ENCODE measurements at places on chromosomes 11 and 22.

- DNase-seq: no peak
These were observed 34.6 kb upstream of the GNAZ start for GRCh38 chr22:23035557-23036277.

DNA sequence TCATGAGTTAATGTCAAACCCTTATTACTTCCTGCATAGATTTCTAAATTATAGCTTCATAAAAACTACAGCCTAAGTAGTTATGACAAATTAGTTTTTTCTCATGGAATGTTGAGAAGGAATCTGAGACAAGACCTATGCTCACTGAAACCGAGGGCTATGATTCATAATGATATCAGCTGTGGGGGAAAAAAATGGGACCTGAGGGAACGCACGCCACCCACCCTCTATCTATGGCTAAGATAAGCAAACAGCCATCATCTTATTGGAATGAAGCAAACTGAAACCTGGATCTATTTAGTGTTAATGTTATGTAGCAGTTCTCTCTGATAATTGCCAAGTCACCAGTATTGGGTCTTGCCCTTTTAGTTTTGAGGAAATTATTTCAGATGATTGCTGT lies 906.9 kb upstream of the RAG2 start:
- peak; percentile 80 for DNase-seq

DNA sequence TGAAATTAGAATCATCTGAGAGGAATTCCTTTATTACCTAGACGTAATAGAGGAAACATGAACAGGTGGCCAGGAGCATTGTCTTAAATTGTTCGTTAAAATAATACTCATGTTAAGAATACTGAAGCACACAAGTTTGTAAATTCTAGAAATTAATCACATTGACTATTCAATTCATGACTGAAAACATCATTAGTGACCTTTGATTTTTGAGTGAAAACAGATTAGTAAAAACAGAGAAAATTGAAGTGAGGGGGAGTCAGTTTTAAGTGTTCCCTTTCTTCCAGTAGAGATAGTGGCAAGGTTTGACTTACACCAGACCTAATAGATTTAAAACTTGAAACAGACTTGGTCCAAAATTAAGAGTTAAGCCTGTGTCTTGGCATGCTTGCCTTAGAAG lies 1.4 kb downstream of the ZFP91 start:
- DNase-seq: no peak

- no peak for DNase-seq
These were observed 452.3 kb downstream of the RAB38 start for GRCh38 chr11:87722756-87723565.

GRCh38 chr11:121572571-121573059 lies 119.8 kb upstream of the SORL1-AS1 start:
- DNase-seq: no peak

GRCh38 chr11:83827940-83828554 lies 541.9 kb upstream of the CCDC90B start:
- DNase-seq: peak; percentile 42

DNA sequence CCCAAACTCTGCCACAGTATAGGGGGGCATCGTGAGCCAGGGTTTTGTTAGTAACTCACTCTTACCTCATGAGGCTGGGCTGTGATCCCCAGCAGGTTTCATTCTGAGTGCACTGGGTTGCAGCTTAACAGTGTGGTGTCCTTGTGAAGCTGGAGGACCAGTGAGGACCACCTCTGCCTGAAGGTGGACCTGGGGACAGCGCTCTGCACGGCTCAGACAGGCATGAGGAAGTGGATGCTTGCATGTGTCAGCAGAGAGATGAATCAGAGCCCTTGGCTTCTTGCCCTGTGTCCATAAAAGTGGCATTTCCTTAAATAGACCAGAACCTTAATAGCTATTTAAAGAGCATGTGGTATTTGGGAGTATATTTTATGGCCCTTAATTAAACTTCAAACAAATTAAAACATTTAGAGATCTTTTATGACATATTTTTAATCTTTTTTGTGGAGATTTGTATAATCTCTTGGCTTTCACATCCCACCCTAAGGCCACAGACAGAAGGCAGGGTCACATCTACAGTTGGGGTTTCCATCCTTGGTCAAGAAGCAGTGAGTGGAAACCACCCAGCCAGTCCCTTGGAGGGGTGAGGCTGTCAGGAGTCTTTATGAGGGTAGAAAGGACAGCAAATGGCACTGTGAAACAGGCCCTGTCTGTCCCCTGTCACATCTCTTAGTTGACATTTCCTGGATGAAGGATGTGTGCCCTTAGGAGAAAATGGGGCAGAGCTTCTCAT lies 24.8 kb upstream of the ADORA2A start:
- DNase-seq: peak; percentile 92

Data from HFFc6 (cell line).